Endodermal cell (in vitro differentiated cells): ENCODE measurements at places on chromosomes 12 and 14. TPM values are rescaled to one million over a fixed set of nuclear protein-coding genes. Genes with fewer than 3 reads are reported as not detected.

SLC35F4 gene
- not detected in 3 replicates for total RNA-seq

GRCh38 chr14:67539116-67539515 lies 6.0 kb downstream of the PLEKHH1 start:
- H3K27ac ChIP-seq = peak overlapping the region; percentile 34
- H3K4me3 ChIP-seq = no peak overlapping the region
- DNase-seq = peak; percentile 26
- H3K4me1 ChIP-seq = no peaks in the 10 kb centered on the region
- H3K36me3 ChIP-seq = peaks cover 8% of the 10 kb centered on the region

SLC5A8 gene
- not detected in 2 replicates for total RNA-seq

DNA sequence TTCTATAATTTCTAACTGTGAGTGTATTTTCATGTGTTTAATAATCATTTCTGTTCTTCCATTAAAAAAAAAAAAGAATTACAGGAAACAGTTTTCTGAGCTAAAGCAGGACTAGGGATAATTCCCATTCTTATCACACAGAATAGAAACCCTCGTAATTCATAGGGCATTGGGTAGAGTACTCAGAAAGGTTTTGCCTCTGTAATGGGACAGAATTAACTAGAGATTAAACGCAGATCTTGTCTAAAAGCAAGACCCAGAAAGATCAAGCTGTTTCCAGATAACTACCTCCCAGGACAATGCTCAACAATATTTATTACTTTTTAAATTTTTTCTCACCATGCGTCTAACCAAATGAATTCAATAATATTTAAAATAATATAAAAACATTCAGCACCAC lies 10.2 kb downstream of the GSKIP start:
- no peak overlapping the region for H3K4me3 ChIP-seq
- H3K36me3 ChIP-seq = no peaks in the 10 kb centered on the region
- H3K4me1 ChIP-seq = no peaks in the 10 kb centered on the region
- no peak for DNase-seq

PMCH gene
- not detected in 2 replicates for total RNA-seq

GRCh38 chr12:14976658-14977057 lies 3.8 kb downstream of the PDE6H start:
- no peak overlapping the region for H3K4me3 ChIP-seq
- H3K27me3 ChIP-seq = no peaks in the 10 kb centered on the region
- H3K27ac ChIP-seq = no peak overlapping the region
- no peaks in the 10 kb centered on the region for H3K36me3 ChIP-seq
- peaks cover 3% of the 10 kb centered on the region for H3K4me1 ChIP-seq

IAPP gene
- 0.32 TPM in 1 of 2 replicates, not detected in the other for total RNA-seq

DNA sequence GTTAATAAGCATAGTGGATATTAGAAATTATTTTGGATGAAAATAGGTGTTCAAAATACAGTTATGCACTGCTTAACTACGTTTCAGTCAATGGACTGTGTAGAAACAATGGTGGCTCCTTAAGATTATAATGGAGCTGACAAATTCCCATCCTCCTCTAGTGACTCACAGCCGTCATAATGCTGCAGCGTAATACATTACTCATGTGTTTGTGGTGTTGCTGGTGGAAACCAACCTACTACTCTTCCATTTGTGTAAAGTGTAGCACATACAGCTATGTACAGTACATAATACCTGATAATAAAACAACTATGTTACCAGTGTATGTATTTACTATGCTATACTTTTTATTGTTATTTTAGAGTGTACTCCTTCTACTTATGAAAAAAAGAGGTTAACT lies 111.2 kb upstream of the TMCC3 start:
- no peaks in the 10 kb centered on the region for H3K36me3 ChIP-seq
- no peaks in the 10 kb centered on the region for H3K27me3 ChIP-seq
- no peak overlapping the region for H3K4me3 ChIP-seq
- H3K4me1 ChIP-seq = no peaks in the 10 kb centered on the region

DNA sequence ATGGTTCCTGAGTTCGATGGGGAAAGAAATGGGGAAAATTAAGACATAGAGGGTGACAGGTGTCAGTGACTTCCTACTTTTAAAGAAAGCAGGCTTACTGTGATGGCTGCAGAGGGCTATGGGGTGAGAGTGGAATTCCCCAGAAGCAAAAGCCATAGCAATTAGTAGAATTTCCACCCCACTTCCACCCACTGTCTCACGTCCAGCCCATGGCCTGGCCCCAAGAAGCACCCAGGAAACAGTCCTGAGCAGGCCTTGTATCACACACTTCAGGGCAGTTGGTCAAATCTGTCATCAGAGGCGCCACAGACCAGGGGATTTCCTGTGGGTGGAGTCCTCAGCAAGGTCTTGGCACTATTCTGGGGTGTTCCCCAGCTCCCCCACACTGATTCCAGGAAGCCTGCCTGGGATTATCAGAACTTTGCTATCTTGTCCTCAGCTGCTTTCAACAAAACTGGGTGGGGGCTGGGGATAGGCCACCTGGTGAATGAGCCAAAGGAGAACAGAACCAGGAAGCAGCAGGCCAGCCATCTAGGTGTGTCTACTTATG lies 120.1 kb upstream of the CCND2 start:
- no peaks in the 10 kb centered on the region for H3K27me3 ChIP-seq
- no peak overlapping the region for H3K27ac ChIP-seq
- no peaks in the 10 kb centered on the region for H3K4me1 ChIP-seq
- DNase-seq = peak; percentile 52
- no peak overlapping the region for H3K4me3 ChIP-seq

DPF3 gene
- total RNA-seq = 0.23 TPM in 1 of 3 replicates, not detected in the others

TMEM132D gene
- total RNA-seq = 4.0 to 4.5 TPM (median 4.4 TPM) in 3 replicates
